Stimulated activated CD4-positive, alpha-beta T cell treated with anti-CD3 and anti-CD28 coated beads, Interleukin-1b, Interleukin-23, amount 100 ng/mL, for 24 hours (primary cell): ENCODE measurements at places on chromosomes 5 and 9.

- DNase-seq, result no peak
Observed at GRCh38 chr5:146840016-146840415, 38.5 kb downstream of the PPP2R2B start.

DNA sequence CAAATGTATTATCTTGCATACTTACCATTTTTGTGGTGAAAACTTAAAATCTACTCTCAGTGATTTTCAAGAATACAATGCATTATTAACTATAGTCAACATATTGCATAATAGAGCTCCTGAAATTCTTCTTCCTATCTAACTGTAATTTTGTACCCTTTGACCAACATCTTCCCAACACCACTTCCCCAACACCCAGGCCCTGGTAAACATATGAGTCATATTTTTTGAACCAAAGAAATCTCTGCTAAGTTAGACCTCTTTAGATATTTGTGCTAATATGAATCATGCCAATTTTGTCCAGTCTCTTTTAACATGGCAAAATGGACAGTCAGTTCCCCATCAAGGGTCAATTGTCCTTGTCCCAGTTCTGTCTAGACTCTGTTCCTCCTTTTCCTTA is 18.5 kb upstream of the RGS7BP start:
- DNase-seq, result no peak

GRCh38 chr5:84028093-84028492 is 307.4 kb upstream of the HAPLN1 start:
- no peak for DNase-seq

DNA sequence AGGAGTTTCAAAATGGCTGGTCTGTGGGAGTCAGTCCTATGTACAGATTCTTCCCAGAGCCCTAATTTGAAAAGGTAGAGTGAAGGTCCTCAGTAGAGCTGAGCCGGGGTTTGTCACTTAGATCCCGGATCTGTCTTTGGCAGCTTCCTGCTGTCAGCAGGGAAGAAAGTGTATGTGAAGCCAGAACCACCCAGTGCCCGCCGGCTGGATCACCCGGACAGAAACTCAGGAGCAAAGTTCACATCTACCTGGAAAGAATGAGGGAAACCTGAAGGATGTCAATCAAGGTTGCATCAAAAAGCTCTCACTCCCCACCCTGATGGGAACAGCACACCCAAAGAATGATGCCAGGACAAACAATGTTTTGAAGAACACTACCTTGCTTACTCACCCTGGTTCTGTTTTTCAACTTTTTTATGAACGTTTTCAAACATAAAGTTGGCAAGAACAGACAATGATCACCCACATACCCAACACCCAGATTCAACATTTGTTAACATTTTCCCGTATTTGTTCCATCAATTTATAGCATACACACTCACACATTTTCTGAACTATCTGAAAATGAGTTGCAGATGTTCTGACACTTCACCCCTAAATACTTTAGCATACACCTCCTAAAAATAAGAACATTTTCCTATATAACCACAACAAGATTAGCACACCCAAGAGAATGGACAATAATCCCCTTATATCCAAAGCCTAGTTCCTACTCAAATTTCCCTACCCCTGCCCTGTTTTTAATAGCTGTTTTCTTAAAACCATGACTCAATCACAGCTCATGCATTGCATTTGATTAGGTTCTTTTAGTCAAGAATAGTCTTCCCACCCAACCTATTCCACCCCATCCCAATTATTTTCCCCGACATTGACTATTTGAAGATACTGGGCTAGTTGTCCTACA is 133.9 kb downstream of the LHFPL2 start:
- no peak for DNase-seq

GRCh38 chr5:135497971-135498636 is 37.7 kb downstream of the NEUROG1 start:
- no peak for DNase-seq

GRCh38 chr5:166523206-166523605 is 1768.2 kb upstream of the WWC1 start:
- DNase-seq, result no peak

DNA sequence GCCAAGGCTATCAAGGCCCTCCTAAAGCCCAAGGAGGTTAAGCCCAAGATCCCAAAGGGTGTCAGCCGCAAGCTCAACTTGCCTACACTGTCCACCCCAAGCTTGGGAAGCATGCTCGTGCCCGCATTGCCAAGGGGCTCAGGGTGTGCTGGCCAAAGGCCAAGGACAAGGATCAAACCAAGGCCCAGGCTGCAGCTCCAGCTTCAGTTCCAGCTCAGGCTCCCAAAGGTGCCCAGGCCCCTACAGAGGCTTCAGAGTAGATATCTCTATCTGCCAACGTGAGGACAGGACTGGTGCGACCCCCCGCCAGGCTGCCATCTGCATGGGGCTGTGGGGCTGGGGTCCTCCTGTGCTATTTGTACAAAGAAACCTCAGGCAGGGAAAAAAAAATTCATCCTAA is 3.3 kb downstream of the HOMER1 start:
- DNase-seq, result no peak

GRCh38 chr5:131634238-131634637 is 791 bp downstream of the RAPGEF6 start:
- DNase-seq, result no peak

DNA sequence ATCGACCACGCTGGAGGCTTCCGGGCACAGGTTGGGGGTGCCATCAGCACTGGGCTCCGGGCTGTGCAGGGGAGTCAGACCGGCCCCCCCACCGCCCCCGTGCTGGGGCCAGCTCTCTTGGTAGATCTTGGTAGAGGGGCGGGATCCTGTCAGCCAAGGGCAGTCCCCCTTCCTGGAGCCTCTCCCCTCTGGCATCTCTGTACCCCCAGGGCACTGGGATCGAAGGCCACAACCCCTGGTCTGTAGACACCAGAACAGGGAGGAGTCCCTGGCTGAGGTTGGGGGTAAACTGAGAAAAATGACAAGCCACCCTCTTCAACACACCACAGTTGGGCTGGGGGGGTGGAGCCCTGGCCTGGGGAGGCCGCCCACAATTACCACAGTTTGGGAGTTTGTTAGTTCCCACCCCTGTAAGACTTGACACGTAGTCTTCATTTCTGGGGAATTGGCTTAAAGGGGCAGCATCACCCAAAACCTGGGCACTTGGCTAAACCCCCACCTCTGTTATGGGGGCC is 882 bp downstream of the CERCAM start:
- DNase-seq, result no peak
